ENCODE measurements at places on chromosomes 6 and 20.

DNA sequence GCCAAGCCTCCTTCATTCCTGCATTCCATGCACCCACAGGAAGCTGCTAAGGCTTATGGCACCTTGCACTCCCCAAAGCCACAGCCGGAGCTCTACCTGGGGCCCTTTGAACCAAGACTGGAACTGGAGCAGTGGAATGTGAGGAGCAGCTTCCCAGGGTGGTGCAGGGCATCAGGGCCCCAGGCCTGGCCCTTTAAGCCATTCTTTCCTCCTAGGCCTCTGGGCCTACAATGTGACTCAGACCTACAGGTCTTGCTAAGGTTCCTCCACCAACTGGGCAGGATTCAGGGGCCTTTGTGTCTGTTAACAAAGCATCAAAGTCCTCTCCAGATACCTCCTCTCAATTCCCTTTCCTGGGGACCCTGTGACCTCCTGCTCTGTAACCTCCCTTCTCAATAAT, 36.2 kb downstream of the SF3B5 start:
- DNase-seq = no peak

DNA sequence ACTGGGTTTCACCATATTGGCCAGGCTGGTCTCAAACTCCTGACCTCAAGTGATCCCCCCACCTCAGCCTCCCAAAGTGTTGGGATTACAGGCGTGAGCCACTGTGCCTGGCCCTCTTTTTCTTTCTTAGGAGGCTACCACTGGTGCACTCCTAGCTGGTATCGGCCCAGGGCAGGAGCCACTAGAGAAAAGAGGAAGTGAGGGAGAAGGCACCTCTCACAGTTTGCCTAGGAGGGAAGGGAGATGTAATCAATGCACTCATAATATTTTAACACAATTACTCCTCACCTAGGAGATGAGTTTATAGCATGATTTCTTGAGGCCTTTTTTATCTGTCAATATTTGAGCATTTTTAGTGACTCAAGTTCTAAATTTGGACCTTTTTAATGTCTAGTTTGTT, 189.0 kb upstream of the SOX4 start:
- no peak for DNase-seq

DNA sequence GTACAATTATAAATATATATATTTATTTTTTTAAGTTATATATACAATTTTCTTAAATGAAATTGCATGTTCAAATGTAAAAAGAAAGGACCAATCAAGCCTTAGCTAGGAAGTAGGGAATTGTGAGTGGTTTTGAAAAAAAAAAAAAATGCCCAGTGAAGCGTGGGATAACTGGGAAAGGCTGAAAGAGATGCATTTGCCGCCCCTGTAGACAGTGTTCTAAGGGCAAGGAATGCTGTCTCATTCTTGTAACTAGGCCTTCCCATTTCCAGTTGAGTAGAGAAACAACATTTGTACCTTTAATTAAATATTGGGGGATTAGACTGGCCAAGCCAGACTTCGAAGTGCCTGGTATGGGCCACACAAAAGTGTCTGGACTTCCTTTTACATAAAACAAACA, 430.1 kb upstream of the SLC35B3 start:
- no peak for DNase-seq

DNA sequence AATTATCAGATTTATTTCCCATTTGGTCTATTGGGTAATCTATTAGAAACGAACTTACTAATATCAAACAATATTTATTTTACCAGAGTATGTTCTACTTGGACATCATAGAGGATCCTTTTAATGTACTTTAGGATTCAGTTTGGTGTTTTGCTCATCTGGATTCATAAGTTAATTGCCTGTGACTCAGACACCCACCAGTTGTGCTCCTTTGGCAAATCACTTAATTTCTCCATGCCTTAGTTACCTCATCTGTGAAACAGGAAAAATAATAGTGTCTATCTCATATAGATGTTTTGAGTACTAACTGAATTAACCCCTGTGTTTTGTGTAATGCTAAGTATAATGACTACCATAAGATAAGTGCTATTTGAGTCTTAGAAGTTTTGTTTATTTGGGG, 292.1 kb downstream of the LAMA2 start:
- no peak for DNase-seq

DNA sequence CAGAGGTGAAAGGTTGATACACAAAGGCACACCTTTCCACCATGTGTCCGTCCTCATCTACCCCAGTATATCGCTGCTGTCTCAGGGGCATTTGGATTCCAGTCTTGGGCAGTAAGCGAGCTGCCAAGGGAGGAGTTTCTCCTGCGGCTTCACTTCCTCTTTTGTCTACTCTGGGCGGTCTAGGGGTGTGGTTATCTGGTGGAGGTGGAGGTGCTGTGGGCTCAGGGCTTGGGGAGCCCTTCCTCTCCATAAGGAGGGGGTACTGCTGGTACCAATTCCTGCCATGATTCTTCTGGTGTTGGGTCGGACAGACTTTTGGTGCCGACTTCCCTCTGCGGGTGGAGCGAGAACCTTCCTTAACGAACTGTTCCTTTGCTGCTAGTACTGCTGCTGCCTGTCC, 31.9 kb upstream of the FABP7 start:
- no peak for DNase-seq

DNA sequence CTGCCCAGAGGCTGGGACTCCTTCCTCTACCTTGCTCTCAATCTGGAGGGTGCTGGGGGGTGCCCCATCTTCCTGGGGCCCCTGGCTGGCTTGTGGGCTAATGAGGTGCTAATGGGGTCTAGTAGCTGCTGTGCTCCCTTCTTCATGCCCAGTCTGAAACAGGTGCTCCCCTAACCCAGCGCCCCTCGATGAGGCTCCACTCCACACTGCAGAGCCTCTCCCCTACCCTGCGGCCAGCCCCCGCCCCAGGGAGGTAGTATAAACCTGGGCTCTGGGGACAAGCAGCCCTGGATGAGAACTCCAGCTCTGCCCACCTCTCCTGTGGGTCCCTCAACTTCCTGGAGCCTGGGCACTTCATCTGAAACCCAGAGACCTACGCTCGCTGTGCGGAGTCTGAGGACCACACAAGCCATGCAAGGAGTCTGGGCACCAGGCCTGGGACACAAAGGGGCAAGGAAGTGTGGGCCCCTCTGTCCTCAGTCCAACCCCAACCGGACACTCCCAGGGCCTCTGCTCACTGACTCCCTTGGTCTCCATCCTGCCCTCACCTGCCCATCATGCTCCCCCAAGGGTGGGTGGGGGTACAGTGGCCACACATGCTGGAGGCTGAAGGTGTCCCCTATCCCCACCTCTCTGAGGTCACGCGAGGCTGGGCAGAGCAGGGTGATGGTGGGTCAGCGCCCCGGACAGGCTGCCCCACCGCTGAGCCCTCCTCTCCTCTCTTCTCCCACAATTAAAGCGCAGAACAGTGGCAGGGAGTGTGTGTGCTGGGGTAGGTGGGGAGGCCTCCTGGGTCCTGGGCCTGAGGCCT, 6.1 kb downstream of the RPL10A start:
- DNase-seq = no peak

DNA sequence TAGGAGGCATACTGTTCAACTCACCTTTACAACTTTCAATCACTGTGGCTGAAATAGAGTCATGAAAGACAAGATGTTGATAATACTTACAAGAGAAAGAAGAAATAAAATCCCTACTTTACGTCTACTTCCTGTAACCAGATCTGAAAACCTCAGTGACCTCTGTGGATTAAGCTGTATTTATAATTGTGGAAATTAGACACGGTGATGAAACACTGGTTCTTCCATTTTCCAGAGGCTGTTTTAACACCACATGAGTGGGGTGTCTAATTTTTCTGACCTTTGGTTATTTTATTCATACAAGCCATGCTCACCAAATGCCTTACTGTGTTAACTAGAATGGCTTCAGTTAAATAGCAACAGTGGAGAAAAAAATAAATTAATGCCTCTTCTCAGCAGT, 58.5 kb upstream of the HIVEP1 start:
- no peak for DNase-seq

GRCh38 chr6:15420959-15421438, 175.1 kb downstream of the JARID2 start:
- DNase-seq = no peak

GRCh38 chr6:160331753-160332152, 16.4 kb upstream of the SLC22A3 start:
- DNase-seq = no peak

DNA sequence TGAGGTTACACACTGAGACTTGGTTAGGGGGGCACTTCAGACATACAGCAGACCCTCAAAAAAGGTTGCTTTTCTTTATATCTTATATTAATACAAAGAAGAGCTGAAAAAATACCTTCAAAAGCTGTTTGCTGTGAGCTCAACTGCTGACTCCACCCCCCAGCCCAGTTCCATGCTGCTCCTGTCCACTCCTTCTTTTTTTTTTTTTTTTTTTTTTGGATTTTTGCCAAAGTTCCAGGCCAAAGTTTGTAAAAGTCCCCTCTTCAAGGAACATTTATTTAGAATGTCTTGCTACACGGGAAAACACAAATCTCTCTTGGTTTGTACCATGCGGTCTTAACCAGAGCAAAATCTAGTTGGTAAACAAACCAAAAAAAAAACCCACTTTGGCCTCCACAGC, 85.3 kb upstream of the AKAP12 start:
- DNase-seq = no peak

- no peak for DNase-seq
These were observed 73.9 kb downstream of the FOXF2 start for GRCh38 chr6:1463275-1463674.

- DNase-seq = no peak
These were observed 267.9 kb upstream of the PTCHD4 start for GRCh38 chr6:48378884-48379407.

DNA sequence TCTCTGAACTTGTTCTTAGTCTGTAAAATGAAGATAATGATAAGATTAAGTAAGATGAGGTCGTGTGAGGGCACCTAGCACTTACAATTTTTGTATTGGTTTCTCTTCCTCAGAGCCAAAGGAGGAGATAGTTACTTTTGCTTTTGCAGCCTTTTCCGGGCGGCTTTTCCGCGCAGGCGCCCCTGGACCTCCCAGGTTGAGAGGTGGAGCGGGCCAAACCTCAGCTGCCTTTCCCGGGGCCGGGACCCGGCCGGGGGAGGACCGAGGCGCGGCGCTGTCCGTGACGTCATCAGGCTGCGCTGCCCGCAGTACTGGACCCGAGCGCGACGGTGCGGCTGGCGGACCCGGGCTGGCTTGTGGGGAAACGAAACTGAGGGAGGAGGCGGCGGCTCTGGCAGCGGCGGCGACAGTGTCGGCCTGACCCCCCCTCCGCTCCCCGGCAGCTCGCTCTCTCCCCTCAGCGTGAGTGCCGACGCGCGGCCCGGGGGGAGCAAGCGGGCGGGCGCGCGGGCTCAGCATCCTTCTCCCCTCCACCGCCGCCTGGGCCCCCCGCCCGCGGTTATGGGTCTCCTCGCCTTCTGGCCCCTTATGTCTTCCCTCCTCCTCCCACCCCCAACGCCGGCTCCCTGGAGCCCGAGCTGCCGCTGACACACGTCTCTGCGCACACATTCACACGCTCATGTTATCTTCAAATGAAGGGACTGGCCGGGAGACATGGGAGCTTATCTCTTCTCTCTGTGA, at the start of gene CMTR1:
CMTR1 (plus strand) TSS at position 306 of the 741 bp plus-strand sequence. CDS start 2,409 bp downstream, outside the sequence.
- DNase-seq = peak; percentile 97

GRCh38 chr20:48626226-48626937, 201.4 kb downstream of the PREX1 start:
- DNase-seq = no peak

DNA sequence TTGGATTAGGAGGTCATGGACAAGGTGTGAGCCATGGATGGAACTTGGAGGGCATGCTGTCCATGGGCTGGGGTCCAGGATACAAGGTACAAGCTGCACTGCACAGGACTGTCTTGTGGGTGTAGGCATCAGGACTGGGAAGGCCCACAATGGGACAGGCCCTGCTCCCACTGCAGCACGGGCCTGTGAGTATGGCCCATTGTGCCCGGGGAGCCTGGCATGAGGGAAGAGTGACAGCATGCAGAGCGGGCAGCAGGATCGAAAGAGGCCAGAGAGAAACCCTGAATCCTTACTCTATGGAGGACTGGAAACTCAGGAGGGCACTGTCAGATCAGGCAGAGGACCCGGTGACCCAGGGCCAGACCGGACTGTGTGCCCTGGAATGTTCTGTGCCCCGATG, 211.3 kb downstream of the PREX1 start:
- no peak for DNase-seq

- DNase-seq = no peak
These were observed 1.3 kb downstream of the GZF1 start for GRCh38 chr20:23363257-23363649.

DNA sequence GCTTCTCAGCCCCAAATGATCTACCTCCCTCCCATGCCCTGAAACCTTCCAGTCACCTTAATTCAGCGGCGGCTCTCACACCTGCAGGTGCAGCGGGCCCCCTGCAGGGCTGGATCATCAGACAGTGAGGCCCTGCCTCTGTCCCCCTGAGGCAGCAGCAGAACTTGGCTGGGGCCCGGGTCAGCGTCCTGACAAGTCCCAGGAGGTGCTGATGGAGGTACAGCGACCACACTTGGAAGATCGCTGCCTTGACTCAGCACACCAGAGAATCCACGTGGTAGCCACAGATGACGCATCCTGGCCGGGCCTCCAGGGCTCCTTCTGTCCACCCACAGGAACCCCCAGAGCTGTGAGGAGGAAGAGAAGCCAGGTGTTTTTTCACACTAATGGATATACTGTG, 116.4 kb upstream of the THBS2 start:
- DNase-seq = no peak

DNA sequence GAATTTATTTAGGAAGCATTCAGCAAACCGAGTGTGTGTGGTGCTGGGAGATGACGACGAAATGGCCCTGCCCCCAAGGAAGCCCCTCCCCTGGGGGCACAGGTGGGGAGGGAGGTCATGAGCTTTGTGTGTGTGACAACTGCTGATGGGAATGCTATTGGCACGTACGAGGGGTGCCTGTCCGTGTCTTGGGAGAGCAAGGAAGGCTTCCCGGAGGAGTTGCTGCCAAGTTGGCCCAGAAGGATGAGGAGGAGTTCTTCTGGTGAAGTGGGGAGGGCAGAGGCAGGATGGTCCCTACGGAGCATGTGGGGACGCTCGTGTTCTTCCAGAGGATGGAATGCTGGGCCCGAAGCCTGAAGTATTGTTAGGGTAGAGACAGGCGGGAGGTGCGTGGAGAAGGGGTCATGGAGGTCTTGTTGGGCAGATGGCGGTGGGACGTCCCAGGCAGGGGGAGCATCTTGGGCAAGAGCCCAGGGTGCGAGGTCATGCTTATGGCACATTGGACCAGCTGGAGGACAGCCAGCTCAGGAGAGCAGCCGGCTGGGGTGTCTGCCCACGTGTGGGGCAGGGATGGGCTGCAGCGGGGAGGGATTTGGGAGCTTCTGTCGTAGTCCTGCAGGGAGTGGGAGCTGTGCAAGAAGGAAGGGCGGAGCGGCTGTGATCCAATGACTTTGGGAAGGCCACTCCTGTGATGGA, 46.1 kb downstream of the SYNJ2 start:
- DNase-seq = no peak

DNA sequence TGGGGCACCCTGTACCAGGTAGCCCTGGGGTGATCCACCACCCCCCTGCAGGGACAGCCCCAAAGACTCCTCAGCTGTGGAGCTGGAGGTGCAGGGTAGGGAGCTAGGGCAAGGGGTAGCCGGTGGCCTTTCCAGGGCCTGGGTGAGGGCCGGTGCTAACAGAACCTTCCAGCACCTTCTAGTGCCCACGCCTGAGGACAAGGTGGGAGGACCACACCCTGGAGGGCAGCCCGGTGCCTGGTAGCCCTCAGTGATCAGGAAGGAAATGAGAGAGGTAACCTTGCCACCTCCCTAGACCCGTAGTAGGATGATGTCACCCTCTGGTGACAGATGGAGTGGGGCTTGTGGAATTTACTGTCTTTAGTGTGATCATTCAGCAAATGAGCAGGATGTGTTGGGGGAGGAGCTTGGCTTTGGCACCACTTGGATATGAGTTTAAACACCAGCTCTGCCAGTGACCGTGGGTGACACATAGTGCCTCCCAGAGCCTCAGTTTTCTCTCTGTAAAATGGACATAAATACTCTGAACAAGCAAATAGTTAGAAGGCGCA, 187.7 kb downstream of the NFATC2 start:
- no peak for DNase-seq
